ENCODE measurements at places on chromosomes 16 and 17. TPM values are rescaled to one million over a fixed set of nuclear protein-coding genes. Genes with fewer than 3 reads are reported as not detected.

The ATP1B2 gene
- total RNA-seq, result not detected

The PRCD gene
- total RNA-seq, result 0.85 TPM

The KRTAP9-9 gene
- not detected for total RNA-seq

The ITPRIPL2 gene
- total RNA-seq, result 34.9 TPM

The TMEM92 gene
- total RNA-seq, result not detected

The RNF227 gene
- total RNA-seq, result 0.99 TPM

The TM4SF5 gene
- not detected for total RNA-seq

Data from endothelial cell of coronary artery (primary cell).